ENCODE measurements at places on chromosomes 4 and X.

DNA sequence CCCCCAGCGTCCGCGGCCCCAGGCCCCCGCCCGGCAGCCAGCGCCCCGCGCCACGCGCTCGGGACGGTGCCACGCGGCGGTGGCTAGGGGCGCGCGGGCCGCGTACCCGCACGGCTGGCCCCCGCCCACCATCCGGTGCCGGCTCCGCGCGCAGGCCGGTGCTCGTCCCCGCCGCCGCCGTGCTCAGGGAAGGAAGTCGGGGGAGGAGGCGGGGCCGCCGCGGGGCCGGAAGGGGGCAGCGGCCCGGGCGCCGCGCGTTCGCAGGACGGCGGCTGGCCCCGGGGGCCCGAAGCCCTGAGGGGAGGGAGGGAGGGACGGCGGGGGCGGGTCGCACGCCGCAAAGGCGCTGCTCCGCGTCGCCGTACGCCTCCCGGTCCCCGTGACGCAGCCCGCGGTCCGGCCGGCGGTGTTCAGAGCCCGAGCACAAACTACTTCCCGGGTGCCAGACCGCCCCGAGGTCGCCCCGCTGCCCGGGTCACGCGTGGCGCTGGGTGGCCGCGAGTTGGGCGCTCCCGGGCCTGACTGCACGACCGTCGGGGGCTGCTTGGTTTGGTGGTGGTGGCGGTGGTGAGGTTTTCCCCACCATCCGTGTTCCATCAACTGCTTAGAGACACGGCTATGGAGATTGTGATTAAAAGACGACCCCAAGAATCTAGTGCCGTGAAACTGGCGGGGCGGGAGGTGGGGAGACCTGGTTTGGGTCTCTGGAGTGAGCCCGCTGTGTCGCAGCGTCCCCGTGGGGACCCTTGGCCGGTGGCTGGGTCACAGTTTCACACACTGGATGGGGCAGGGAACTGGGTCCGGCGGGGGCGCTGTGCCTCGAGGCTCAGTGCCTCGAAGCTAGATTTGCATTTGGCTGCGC is at the start of gene DCTD:
Gene DCTD, minus strand, starts transcription at position 205 of the 862 bp plus-strand sequence. CDS start 1,818 bp downstream, outside the sequence.
- peak; percentile 91 for DNase-seq

DNA sequence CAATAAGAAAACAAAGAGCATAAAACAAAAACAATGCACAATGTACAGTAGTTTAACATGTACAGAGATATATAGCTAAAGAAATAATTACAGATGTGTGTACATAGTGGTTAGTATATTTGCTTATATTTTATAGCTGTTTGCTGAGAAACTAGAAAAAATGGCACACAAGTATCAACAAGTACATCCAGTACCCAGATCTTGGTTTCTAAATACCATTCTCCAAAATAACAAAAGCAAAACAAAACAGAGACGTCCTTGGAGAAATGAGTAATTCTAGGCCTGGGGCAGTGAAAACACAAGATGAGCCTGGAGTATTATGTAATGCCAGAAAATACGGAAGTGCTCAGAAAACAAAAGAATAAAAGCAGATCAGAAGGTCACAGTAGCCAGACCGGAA is 189.6 kb downstream of the TMEM47 start:
- DNase-seq: no peak

DNA sequence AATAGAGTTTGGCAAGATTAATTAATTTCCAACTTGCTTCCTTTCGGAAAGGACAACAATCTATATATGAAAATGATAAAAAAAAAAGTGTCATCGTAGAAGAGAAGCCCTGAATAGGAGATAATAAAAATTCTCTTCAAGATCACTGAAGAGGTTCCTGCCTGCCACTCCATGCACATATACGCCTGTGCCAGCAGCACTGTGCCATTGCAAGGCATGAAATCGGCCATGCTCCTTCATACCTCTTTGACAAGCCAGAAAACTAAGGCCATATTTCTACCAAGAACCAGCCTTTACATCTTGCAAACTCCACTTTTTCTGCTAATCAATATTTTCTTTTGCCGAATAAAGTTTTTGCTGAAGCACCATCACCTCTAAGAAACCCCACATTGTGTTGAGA is 365.5 kb downstream of the CXXC4 start:
- DNase-seq: no peak

DNA sequence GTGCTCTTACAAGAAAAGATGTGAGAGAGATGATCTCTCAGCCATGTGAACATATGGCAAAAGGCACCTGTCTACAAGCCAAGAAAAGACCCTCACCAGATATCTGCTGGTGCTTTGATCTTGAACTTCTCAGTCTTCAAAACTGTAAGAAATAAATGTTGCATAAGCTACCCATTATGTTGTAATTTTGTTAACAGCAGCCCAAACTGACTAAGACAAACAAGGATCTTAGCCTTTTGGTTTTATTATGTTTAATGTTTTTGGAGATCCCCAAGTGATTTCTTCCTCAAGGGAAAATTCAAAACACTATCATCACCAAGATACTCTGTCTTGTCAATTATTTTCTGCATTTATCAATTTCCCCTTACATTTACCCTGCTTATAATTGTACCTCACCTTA is 21.8 kb upstream of the CCNI start:
- no peak for DNase-seq

DNA sequence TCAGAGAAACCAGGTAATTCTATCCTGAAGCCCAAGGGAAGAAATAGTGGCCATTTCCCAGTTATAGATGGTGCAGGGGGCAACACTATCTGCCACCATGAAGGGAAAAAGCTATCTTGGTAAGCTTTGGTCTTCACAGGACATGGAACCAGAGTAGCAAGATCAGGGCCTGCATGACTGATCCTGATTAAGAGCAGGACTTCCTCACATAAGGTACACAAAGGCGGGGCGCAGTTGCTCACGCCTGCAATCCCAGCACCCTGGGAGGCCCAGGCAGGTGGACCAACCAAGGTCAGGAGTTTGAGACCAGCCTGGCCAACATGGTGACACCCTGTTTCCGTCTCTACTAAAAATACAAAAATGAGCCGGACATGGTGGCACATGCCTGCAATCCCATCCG is 148.4 kb upstream of the USP9X start:
- DNase-seq: no peak

- DNase-seq: peak; percentile 25
Measured at GRCh38 chrX:78619834-78620233, 39.3 kb downstream of the RTL3 start.

DNA sequence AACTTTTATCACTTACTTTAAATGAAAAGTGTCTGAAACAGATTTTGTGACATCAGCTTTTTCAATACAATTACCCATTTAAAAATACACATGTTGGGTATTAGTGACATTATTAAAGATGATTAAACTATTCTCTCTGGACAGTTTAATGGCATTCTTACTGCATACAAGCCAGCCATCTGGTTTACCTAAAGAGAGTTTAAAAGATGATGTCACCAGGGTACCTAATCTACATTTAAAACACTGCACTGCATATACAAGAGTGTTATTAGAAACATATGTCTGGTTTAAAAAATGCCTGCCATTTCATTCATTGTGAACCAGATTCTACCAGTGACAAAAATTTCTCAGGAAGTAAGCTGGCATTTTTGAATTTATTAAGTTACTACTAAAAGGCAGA is 919.1 kb downstream of the ADGRL3 start:
- DNase-seq: no peak

DNA sequence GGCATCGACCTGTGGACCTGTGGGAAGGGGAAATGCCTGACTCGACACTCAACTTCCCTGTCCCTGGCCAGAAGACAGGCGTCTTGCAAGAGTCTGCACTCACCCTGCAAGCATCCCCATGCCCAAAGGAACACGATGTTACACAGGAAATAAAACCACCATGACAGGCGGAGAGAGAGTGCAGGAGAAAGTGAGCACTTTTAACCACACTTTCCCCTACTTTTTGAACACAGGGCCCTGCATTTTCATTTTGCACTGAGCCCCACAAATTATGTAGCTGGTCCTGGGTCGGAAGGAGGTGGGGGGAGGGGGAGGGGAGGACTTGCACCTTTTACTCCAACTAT is 13.8 kb upstream of the MAN2B2 start:
- DNase-seq: no peak

DNA sequence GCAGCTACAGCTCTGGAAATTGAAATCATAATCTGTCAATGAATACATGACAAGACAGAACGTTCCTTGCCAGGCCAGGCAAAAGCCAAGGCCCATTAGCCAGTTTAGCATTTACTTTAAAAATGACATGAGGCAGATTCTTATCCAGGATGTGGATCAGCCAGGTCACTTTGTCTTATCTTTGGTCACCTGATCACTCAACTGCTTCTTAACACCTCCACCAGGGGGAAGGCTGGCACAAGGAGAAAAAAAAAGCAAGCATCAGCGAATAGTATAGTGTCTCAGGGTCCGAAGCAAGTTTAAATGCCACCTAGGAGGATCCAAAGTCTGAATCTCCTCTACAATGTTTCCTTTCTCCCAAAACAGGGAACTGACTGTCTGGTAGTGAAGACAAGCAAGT is 18.8 kb downstream of the ATP1B4 start:
- DNase-seq: no peak

All from left ventricle myocardium superior (tissue), 1 donor.